Pulmonary artery endothelial cell (primary cell): ENCODE measurements at places on chromosomes 1 and 21. TPM values are rescaled to one million over a fixed set of nuclear protein-coding genes. Genes with fewer than 3 reads are reported as not detected.

Gene RAB42
- total RNA-seq, result 1.7 and 2.0 TPM in 2 replicates

Gene OTUD7B
- total RNA-seq, result 12.8 and 19.0 TPM in 2 replicates

GRCh38 chr1:22064751-22065402 is 12.4 kb downstream of the CDC42 start:
- no peak for DNase-seq

GRCh38 chr1:96481409-96481808 is 240.2 kb upstream of the PTBP2 start:
- DNase-seq, result no peak

DNA sequence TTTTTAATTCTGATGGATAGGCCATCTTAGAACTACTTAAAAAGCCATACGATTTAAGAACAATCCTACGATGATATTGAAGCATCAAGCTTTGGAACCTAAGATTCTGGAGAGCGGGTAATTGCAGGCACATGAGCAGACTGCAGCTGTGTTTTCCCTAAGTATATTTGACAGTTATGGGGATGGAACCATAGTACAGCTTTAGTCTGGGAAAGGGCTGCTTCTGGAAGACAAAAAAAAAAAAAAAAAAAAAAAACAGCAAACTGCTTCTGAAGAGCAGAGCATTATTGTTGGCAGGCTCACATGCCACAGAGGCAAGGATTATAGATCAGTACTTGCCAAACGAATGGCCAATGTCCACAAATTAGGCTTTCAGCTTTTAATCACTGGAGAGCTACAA is 1618.7 kb downstream of the AMY1C start:
- no peak for DNase-seq

- DNase-seq, result no peak
Measured at GRCh38 chr1:12618965-12619791, 1.2 kb upstream of the DHRS3 start.

- no peak for DNase-seq
Measured at GRCh38 chr1:22877112-22877915, 95.4 kb downstream of the LACTBL1 start.

DNA sequence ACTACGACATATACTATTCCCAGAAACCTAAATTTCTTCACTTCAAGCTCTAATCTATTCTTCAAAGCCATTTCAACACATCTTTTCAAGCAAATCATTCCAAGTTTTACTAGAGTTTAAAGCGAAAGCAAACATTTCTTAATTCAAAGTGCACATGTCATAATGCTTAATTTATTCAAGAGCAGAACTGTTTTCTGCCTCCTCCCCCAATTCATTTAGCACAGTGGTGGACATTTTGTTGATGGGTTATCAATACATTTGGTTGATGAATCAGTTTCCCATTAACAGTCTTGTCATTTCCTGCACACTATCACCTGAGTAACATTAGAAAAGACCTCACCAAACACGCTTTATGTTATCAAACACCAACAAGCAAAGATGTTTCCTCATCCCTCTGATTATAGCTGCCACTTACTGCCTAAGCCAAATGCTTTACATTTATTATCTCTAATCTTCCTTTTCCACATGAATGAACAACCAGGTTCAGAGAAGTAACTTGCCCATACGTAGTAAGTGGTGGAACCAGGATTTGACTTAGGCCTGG is 2.0 kb downstream of the SRSF4 start:
- DNase-seq, result no peak

GRCh38 chr1:74650561-74650960 is 23.0 kb downstream of the ERICH3 start:
- no peak for DNase-seq

- DNase-seq, result no peak
Measured at GRCh38 chr1:12715896-12716437, at the start of gene AADACL3. AADACL3 (plus strand) TSS chr1:12716110; CDS start chr1:12716177, 67 bp downstream.

- DNase-seq, result no peak
Measured at GRCh38 chr1:205365945-205366463, 9.3 kb upstream of the KLHDC8A start.

- DNase-seq, result no peak
Measured at GRCh38 chr1:201742955-201743805, 85.8 kb upstream of the IPO9 start.
